Left renal cortex interstitium (tissue), 4 donors: ENCODE measurements at places on chromosomes 1 and 21.

DNA sequence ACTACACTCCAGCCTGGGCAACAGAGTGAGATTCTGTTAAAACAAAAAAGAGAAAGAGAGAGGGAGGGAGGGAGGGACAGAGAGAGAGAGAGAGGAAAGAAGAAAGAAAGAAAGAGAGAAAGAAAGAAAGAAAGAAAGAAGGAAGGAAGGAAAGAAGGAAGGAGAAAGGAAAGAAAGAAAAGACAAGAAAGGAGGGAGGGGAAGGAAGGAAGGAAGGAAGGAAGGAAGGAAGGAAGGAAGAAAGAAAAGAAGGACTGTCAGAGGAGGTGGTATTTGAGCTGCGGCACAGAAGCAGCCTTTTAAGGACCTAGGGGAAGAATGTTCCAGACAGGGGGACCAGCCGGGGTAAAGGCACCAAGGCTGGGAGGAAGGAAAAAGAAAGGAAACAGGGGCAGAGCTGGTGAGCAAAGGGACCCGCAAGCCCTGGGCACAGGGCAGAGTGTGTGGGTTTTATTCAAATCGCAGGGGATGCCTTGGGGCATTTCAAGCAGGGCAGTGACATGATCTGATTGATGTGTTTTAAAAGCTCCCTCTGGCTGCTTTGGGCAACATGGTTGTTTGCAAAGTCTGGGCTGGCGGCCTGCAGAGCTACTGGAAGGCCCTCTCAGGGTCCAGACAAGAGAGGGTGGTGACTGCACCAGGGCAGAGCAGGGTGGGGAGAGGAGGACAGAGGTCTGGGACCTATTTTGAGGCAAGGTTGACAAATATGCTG is 176.9 kb upstream of the VAMP3 start:
- no peak for DNase-seq

DNA sequence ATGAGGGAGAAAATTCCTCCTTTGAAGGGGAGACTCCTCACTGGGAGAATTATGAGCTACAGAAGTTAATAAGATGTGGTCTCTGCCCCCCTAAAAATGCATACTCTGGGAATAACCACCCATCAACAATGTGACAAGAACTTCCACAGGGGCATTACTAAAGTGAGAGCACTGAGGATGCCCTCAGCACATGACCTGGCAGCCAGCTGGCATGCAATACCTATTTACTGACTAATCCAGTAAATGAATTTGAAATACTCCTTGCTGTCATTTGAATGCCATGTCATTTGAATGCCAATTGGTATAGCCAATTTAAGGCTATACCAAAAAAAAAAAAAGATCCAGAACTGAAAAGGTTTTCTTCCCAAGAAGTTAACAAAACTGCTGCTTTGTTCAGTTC is 30.8 kb downstream of the PLPP3 start:
- no peak for DNase-seq

DNA sequence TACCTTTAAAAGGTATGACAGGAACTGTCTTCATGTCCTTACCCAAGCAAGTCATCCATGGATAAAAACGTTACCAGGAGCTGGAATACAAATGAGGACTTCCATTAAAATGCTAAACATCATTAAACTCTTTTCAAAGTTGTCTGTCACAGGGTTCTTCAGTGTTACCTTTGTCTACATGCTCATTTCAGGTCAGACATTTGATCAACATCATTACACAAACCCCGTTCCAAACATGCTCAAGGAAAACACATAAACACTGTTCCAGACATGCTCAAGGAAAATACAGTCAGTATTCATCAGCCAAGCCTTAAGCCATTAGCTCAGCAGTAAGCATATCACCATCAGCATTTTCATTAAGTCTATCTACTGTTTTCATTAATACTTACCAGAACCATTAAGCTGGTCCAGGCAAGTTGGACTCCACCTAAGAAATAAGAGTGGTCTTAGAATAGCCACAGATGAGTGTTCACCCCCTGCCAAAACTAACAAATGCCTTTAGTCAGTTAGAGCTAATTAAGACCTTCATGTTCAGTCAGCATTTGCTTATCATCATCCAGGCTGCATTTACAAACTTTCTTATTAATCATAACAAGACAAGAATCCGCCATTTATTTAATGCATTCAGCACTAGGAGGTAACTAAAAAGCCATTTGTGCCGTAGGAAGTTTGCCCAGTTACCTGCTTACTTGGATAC is 2.2 kb downstream of the GAS5 start:
- DNase-seq = no peak

- no peak for DNase-seq
These were observed 38.3 kb downstream of the RAB3GAP2 start for GRCh38 chr1:220233927-220234326.

DNA sequence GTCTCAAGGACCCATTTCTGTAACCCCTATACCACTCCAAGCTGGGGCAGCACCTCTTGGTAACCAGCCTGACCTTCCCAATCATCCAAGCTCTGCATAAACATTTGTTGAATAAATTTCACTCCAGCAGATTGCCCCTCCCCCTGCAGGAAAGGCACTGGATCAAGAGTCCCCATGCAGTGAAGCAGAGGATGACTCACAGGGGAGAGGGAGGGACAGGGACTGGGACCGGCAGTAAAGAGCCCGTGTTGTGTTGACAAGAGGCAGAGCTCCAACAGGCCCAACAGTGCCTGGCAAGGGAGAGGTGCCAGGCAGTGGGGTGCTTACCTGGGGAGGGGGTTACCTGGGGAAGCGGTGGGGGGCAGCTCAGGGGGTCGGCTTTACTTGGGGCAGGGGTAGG is 32.3 kb downstream of the SLC9A1 start:
- no peak for DNase-seq

DNA sequence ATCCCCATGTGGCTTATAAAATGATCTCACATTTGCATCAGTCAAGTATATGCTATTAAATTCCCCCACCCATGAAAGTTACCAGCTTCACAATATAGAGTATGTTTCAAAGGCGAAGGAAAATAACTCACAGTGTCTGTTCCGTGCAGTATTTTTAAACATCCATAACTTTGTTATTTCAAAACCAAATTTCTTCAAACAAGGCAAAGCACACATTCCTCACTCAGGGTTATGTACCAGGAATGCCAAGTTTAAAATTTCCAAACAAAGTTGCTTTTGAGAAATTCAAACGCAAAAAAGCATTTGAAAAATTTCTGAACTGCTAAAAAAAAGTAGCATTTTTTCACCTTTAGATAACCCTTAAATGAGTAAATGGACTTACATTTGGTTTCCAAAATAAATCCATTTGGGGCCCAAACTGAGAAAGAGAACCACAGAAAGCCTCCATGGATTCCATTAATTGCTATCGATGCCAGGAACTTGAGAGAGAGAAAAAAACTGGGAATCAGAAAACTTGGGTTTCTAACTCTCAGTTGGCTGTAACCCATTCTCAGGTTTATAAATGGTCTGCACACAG is 149.5 kb downstream of the SLC30A10 start:
- DNase-seq = no peak

- DNase-seq = no peak
These were observed 33.3 kb downstream of the YARS1 start for GRCh38 chr1:32783851-32784250.

GRCh38 chr21:32325706-32326105 is 27.1 kb downstream of the MRAP start:
- DNase-seq = no peak

DNA sequence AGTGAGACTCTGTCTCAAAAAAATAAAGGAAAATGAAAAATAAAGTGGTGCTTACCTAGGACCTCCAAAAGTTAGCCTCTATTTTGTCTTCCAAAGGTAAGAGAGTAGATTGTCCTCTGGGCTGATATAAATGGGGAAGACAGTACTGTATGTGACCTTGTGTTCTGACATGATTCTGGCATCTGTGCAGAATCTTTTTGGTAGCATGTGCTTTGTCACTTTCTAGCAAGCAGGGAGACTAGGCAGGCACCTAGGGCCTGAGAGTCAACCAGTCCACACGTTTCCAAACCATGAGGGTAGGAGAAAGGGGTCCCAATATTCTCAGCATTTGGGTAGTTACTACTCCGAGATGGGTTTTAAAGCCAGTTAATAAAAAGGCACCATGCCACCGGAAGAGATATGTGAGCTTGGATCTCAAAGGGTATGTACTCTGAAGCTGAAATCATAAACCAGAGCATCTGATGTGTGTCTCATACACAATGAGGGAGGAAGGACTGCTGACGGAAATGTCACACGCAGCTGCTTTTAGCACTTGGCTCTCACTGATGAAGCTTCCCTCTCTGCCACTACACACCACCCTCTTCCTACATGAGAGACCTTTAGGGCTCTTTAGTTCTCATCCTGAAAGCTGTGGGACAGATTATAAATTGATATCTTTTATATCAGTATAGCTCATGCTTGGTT is 27.0 kb upstream of the SLC16A1 start:
- DNase-seq = no peak

DNA sequence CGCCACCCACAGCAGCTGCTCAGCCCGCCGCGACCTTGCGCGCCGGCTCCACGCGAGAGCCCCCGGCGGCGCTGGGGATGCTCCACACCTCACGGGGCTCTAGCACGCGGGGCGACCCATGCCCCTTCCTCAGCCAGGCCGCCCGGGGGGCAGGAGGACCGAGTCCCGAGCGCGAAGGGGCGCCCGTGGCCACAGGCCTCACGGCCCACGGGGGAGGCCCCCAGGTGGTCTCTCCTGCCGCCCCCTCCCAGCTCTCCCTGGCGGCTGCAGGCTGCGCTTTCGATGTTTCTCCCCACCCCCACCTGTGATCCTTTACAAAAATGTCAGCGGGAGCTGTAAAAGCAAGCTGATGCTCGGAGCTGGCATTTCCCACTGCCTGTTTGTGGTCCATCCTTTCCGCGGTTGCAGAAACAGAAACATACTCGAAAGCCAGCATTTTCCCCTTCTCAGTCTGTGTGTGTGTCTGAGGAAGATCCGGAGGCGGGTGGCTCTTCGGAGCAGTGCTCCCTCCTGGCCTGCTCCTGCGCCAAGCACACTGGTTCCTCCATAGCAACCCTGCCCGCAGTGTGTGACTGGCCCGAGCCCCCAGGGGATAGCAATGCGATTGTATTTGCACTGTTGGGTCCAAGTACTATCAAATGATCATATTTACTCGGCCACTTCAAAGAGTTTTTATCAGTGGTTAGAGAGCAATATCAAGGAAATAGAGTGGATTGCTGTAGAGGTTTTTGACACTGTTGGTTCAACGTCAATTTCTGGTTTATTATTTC is 2.1 kb downstream of the KIF26B start:
- DNase-seq = no peak

- DNase-seq = no peak
These were observed 232.6 kb upstream of the PLXNA2 start for GRCh38 chr1:208476846-208477170.

GRCh38 chr1:67485046-67485811 is 55.0 kb upstream of the SERBP1 start:
- no peak for DNase-seq

- no peak for DNase-seq
These were observed 115.7 kb downstream of the LIPI start for GRCh38 chr21:14095056-14095455.

DNA sequence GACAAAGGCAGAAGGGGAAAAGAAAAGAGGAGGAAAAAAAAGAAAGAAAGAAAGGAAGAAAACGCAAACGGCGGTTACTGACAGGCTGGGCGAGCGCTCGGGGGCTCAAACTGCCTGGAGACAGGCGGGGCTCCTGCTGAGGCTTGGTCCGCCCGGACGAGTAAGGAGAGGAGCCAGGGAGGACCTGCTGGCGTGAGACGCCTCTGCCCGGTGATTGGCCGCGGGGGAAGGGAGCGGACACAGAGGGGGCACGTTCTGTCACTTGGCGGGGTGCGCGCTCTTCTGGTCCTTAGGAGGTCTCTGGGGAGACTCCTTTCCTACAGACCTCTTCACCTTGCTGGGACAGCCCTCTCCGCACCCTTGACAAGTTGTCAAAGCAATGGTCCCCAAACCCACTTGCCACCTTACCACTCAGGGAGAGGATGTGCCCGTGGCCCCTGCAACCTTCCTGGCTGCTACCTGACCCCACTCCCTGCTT is 791 bp upstream of the PIK3R3 start:
- no peak for DNase-seq

DNA sequence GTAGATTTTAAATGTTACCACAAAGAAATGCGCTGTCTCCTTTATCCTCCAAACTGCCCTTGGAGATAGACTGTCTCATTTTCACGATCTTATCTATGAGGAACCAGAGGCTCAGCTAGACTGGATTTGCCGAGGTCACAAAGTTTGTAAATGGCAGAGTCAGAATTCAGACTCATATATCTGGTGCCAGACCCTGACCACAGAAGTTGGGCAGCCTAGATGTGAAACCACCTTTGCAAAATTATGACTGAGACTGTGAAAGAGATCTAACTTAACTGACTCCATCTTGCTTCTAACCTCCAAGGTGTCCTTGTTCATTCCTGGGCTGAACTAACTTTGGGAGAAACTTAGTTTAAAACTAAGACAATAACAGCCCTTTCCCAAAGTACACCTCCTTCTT is 14.1 kb downstream of the CNR2 start:
- DNase-seq = no peak

- DNase-seq = no peak
These were observed 642 bp upstream of the CREG1 start for GRCh38 chr1:167554028-167554779.

DNA sequence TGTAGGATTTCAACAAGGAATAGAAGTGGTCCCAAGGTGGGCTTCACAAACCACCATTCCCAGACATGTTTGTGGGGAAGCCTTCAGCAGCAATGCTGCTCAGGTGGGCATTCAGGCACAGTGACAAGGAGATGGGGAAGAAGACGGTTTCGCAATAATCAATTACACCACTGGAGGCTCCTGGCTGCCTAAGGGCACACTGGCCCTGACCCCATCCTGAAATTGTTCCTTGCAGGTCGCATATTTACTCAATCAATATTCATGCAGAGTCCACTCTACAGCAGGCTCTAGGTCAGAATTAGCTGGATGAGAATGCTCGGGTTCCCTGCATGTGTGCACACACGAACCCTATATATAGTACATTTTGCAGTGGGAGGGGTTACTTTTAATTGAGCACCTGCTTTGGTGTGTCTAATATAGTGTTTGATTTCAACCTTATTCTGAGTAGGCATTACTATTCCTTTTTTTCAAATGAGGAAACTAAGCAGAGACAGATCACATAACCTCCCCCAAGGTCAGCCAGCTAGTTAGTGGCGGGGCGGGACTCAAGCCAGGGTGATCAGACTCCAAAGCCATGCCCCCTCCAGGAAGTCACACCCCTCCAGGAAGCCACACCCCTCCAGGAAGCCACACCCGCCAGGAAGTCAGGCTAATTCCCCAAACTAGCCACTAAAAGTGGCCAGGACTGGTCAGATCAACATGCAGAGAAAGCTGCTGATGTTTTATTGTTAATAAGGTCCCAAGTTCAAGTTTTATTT is 106.5 kb downstream of the HLCS start:
- no peak for DNase-seq

DNA sequence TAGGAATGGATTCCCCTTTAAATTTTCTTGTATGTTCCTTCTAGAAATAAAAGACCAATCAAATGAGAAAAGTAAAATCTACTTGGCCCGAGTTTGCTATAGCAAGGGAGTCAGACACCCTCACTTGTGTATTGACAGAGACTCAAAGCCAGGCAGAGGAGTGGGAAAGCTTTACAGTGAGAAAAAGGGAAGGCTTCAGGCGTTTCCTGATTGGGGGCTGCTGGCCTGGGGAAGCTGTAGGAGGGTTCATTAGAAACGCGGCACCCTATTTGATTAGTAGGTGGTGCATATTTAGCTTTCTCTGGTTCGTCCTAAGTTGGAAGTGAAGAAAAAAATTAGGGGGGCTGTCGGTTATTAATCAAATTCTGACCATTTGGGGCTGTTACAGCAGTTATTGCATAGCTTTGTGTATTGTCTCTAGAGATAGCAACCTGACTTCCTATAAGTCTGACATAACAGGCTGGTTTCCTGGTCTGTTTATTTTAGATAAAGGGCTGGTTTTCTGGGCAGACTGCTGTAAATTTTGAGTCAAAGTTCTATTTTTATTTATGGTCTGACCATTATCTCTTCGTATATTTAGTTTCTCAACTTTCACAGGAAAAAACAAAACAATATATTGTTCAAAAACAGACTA is 10.0 kb downstream of the SLC25A24 start:
- no peak for DNase-seq
